Aorta (tissue), 5 donors: ENCODE measurements at places on chromosomes 2 and 18. TPM values are rescaled to one million over a fixed set of nuclear protein-coding genes. Genes with fewer than 3 reads are reported as not detected.

The PROKR1 gene
- total RNA-seq, result not detected

The BCL11A gene
- 2.0 TPM for total RNA-seq

The TUBB8B gene
- total RNA-seq, result not detected

- no peak overlapping the region for H3K27ac ChIP-seq
- no peaks in the 10 kb centered on the region for H3K36me3 ChIP-seq
- H3K4me3 ChIP-seq, result no peak overlapping the region
- H3K4me1 ChIP-seq, result no peaks in the 10 kb centered on the region
- no peaks in the 10 kb centered on the region for H3K27me3 ChIP-seq
Observed at GRCh38 chr2:137910641-137911040, 53.6 kb upstream of the HNMT start.

DNA sequence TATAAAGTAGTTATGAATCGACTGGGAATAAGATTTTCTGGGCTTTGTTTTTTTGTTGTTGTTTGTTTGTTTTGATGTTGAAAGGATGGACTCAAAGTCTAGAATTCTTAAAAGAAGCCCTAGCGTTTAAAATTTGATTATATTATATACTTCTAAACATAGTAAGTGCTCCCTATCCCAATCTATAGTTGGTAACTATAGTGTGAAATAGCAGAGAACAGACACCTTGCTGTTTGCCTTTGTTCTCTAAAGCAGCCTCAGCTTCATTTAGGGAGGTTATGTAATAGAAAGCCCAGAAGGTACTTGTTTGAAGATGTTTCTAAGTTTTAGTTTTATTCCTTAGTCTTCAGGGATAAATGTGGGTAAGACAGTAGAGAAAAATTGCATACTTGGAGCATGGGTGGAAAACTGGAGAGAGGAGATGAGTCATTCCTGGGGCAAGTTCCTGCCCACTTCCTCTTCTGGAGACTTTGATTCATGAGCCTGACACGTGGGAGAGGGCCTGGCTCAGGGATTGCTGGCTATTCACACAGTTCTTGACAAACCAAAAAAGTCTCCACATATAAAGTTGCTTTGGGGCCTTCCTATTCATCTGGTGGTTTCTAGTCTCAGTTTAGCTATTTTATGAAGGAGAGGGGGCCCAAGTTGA is 131.9 kb downstream of the MYO1B start:
- H3K36me3 ChIP-seq, result no peaks in the 10 kb centered on the region
- no peak overlapping the region for H3K4me3 ChIP-seq
- H3K27me3 ChIP-seq, result no peaks in the 10 kb centered on the region
- DNase-seq, result peak; percentile 89

DNA sequence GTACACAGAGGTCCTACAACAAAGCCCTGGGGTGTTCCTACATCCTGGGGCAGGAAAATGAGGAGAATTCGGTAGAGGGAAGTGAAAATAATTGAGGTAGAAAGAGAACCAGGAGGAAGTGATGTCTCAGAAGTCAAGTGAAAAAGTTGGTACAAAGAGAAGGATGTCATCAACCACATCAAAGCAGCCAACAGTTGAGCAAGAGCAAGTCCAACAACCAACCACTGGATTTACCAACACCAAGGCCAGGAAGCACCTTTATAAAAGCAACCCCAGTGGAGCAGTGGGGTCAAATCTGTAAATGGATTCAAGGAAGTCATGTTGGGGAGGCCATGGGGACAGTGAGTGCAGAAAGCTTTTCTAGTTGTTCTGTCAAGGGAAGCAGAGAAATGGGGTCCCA is 360.4 kb downstream of the ZNF516 start:
- DNase-seq, result no peak
- H3K4me1 ChIP-seq, result no peaks in the 10 kb centered on the region
- H3K4me3 ChIP-seq, result no peak overlapping the region
- H3K27me3 ChIP-seq, result no peaks in the 10 kb centered on the region
- H3K36me3 ChIP-seq, result no peaks in the 10 kb centered on the region

- no peak overlapping the region for H3K27ac ChIP-seq
- H3K4me1 ChIP-seq, result no peaks in the 10 kb centered on the region
- H3K27me3 ChIP-seq, result no peaks in the 10 kb centered on the region
- H3K36me3 ChIP-seq, result no peaks in the 10 kb centered on the region
- no peak for DNase-seq
Observed at GRCh38 chr2:58237741-58238140, 3.4 kb downstream of the FANCL start.

GRCh38 chr18:24002479-24002878 is 12.1 kb upstream of the TTC39C start:
- no peaks in the 10 kb centered on the region for H3K36me3 ChIP-seq
- H3K4me1 ChIP-seq, result no peaks in the 10 kb centered on the region
- H3K4me3 ChIP-seq, result no peak overlapping the region
- H3K27me3 ChIP-seq, result no peaks in the 10 kb centered on the region
- no peak overlapping the region for H3K27ac ChIP-seq
- no peak for DNase-seq

- no peaks in the 10 kb centered on the region for H3K27me3 ChIP-seq
- H3K27ac ChIP-seq, result no peak overlapping the region
- H3K36me3 ChIP-seq, result no peaks in the 10 kb centered on the region
- no peak overlapping the region for H3K4me3 ChIP-seq
Observed at GRCh38 chr18:76504749-76505148, 9.7 kb upstream of the ZNF516 start.

DNA sequence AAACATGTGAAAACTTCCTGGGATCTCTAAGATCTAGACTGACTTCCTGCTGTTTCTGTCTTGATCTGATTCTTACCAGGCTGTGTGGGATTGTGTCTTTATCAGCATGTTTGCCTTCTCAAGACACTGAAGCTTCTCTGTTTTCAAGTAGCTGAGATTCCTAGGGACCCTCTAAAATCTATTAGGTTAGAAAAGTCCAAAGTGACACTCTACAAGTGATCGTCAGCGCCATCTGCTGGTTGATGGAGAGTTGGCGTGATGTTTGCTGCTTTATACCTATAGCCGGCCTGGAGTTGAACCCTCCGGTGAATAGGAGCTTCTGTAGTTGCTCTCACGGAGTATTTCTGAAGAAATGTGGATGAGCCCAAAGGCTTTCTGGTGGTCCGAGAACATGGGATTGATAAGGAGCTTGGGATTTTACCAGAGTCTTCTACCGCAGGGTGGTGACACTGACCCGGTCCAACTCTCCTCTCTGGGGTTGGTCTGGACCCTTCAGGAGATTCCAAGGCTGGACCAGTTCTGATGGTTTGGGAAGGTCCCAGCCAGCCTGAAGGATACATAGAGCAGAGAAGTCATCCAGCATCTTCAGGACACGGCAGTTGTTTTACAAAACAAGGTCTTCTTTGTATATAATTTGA is 96.0 kb upstream of the TTC39C start:
- H3K36me3 ChIP-seq, result no peaks in the 10 kb centered on the region
- no peaks in the 10 kb centered on the region for H3K4me1 ChIP-seq
- H3K27me3 ChIP-seq, result no peaks in the 10 kb centered on the region
- H3K27ac ChIP-seq, result no peak overlapping the region
- H3K4me3 ChIP-seq, result no peak overlapping the region

DNA sequence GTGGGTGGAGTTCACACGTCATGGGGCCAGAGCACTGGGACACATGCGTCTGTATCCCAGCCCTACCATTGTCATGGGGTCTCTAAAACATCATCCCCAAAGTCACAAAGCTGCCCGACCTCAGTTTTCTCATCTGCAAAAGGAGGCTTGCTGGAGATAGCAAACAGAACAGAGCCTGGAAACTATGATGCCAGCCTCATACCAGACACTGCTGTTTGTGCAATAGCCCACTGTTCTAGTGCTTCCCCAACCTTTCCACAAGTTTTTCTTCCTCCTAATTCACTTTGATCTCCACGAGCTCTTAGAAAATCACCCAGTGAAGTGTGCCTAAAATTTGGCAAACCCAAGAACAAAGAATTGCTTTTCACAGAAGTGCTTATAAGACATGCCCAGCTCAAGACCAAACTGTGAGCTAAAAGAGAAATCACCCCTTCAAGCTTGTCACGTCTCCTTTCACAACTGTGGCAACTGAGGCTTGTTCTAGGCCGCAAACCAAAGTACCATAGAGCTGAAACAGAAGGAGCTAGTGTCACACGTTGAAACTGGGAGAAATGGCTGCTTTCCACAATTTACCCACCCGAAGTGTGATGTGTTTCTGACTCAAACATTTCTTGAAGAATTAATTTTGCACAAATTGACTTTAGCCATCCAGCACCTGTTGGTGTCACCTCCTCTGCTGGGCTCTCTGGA is 162.7 kb upstream of the ID2 start:
- no peak overlapping the region for H3K27ac ChIP-seq
- H3K36me3 ChIP-seq, result no peaks in the 10 kb centered on the region
- no peak for DNase-seq
- peaks cover 3% of the 10 kb centered on the region for H3K4me1 ChIP-seq
- no peaks in the 10 kb centered on the region for H3K27me3 ChIP-seq

GRCh38 chr18:71018816-71019215 is 730.0 kb downstream of the SOCS6 start:
- no peak overlapping the region for H3K4me3 ChIP-seq

- no peak overlapping the region for H3K27ac ChIP-seq
- H3K4me1 ChIP-seq, result no peaks in the 10 kb centered on the region
- no peak for DNase-seq
- no peaks in the 10 kb centered on the region for H3K36me3 ChIP-seq
- no peaks in the 10 kb centered on the region for H3K27me3 ChIP-seq
Observed at GRCh38 chr18:59458575-59458974, 99.5 kb upstream of the LMAN1 start.

DNA sequence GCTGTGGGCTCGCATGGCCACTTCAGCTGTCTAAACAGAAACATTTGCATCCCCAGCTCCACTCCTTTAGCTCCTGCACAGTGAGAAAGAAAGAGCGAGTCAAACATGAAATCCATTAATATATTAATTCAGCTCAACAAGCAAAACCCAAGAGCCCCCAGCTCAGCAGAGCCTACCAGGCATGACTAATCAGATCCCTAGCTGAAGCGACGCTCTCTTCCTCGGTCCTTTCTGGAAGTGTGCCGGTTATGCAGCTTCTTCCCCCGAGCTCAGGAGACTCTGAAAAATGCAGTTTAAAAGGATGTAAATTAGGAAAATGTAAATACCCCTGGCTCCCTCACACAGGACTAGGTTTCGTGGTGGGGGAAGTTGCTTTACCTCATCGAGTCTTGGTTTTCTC is 221.5 kb downstream of the ANKRD30B start:
- no peaks in the 10 kb centered on the region for H3K27me3 ChIP-seq
- no peak for DNase-seq
- H3K36me3 ChIP-seq, result no peaks in the 10 kb centered on the region
- no peaks in the 10 kb centered on the region for H3K4me1 ChIP-seq
- no peak overlapping the region for H3K4me3 ChIP-seq
- no peak overlapping the region for H3K27ac ChIP-seq

DNA sequence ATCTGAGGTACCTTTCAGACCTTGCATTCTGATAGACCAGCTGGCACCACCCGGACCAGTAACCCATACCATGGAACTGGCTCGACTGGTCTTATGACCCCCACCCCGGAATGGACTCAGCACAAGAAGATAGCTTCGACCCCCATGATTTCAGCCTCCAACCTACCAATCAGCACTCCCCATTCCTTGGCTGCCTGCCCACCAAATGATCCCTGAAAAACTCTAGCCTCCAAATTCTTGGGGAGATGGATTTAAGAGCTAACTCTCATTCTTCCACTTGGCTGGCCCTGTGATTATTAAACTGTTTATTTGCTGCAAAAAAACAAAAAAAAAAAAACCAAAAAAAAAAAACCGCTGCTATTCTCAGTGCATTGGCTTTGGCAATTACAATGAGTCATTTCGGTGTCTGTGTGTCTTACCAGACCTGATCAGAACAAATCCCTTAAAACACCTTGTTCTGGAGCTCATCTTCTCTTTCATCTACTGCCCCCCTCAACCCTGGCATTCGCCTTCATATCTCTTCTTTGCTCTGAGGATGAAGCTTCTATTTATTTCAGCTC is 60.1 kb upstream of the KIF5C start:
- no peaks in the 10 kb centered on the region for H3K4me1 ChIP-seq
- H3K4me3 ChIP-seq, result no peak overlapping the region
- DNase-seq, result no peak
- no peaks in the 10 kb centered on the region for H3K27me3 ChIP-seq
- no peak overlapping the region for H3K27ac ChIP-seq

DNA sequence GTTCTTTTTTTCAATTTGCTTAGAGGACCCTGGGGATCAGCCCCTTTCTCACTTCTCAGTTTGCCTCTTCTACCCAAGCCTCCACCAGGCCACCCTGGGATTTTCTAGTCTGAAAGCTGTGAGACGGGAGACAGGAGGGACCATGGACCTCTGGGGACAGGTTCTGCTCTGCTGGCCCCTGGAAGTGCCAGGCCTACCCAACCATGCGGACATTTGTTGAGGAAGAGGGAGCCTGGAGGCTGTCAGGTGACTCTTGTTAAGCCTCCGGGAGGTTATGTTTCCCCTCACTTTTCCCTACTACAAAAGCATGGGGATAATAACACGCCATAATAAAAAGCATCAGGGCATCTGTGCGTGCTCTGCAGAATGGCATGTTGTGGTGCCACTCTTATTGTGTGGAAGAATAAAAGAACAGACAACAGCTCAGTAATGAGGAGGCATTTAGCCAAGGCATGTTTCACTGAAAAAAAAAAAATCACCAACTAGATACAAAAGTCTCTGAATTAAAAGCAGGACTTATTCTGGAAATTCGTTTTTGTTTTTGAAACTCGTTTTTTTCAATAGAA is 48.3 kb upstream of the PLA2R1 start:
- no peak overlapping the region for H3K27ac ChIP-seq
- H3K4me3 ChIP-seq, result no peak overlapping the region
- DNase-seq, result no peak
- H3K36me3 ChIP-seq, result no peaks in the 10 kb centered on the region

GRCh38 chr18:53649621-53650020 is 574.8 kb downstream of the MBD2 start:
- H3K27ac ChIP-seq, result no peak overlapping the region
- no peak for DNase-seq
- H3K36me3 ChIP-seq, result no peaks in the 10 kb centered on the region
- no peaks in the 10 kb centered on the region for H3K27me3 ChIP-seq

GRCh38 chr2:78999406-78999805 is 26.1 kb upstream of the REG3G start:
- H3K27ac ChIP-seq, result no peak overlapping the region
- H3K27me3 ChIP-seq, result peaks cover 2% of the 10 kb centered on the region
- H3K4me1 ChIP-seq, result no peaks in the 10 kb centered on the region

GRCh38 chr2:12278217-12278750 is 438.5 kb upstream of the TRIB2 start:
- H3K27ac ChIP-seq, result no peak overlapping the region
- H3K36me3 ChIP-seq, result no peaks in the 10 kb centered on the region
- no peak overlapping the region for H3K4me3 ChIP-seq
- no peaks in the 10 kb centered on the region for H3K27me3 ChIP-seq

DNA sequence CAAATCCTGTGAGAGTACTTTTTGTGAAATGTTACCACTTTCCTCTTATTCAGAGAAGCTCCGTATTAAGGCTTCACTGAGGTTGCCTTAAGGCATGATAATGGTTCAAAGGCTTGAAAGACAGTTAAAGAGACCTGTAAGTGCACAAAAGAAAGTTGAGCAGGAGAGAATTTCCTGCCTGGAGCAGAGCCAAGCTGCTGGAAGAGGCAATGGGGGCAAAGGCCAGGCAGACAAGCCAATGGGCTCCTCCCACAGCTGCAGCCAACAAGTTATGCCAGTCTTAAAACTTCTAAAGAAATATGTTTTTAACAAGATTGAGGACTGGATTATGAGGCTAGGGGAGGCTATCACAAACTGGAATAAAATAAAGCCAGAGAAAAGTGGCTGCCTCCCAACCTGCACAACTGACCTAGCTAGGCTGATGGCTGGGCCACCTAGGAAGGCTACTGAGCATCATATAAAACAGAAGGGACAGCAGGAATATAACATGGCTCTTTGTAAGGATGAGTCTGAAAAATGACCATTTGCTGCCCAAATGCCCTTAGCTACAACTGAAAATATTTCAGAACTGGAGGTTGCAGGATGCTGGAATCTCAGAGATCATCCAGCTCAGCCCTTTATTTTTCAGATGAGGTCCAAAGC is 2.1 kb downstream of the IL1B start:
- no peaks in the 10 kb centered on the region for H3K36me3 ChIP-seq
- no peaks in the 10 kb centered on the region for H3K4me1 ChIP-seq
- no peak overlapping the region for H3K27ac ChIP-seq
- peaks cover 5% of the 10 kb centered on the region for H3K27me3 ChIP-seq
